ENCODE measurements at places on chromosomes 11 and 22.
A peak's percentile ranks its signal among the peaks of the same experiment; 100 is the strongest.

DNA sequence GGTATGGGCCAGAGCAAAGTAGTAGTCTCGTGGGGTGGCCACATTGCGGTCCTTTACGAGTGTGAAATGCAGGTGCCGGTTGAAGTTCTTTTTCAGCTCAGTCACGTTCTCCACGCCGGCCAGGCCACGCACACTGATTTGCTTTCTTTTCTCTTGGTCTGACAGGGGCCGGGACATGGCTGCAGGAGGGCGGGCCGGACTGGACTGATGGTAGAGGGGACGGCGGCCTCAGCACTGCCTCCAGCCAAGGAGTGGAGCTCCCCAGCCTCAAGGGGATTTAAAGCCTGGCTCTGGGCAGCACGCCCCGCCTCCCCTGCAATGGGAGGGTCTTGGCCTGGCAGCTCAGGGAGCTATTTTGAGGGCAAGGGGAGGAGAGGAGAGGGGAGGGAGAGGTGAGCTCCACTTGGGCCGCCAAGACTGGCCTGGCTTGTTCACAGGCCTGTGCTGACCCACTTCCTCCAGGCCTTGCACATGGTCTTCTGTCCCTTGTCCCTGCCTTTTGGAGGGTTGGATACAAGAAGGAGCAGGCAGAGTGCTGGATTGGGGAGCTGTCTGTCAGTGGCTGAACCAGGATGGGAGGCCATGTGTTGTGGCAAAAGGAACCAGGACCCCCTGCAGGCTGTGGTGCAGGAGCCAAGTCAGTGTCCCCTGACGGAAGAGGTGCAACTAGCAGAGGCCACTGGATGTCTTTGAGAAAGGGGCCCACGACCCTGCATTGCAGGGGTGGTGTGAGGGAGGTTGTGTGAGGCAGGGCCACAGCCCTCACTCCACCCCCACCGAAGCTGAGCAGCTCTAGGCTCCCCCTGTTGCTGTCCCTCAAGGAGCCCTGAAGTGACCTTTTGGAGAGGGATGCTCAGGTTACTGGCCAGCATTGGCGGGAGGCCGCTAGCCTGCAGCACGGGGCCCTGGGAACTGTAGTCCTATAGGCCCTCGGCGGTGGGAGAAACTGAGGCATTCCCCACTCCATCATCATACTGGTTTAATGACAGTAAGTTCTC, at the start of gene PYGM:
TSS of gene PYGM (minus strand) at position 253 of the 998 bp plus-strand sequence. CDS start at position 177, 76 bp downstream.
- no peak for DNase-seq

- no peak for DNase-seq
Observed at GRCh38 chr11:103779054-103779453, 257.4 kb upstream of the DDI1 start.

- no peak for DNase-seq
Observed at GRCh38 chr11:10862446-10862845, 4.6 kb upstream of the ZBED5 start.

DNA sequence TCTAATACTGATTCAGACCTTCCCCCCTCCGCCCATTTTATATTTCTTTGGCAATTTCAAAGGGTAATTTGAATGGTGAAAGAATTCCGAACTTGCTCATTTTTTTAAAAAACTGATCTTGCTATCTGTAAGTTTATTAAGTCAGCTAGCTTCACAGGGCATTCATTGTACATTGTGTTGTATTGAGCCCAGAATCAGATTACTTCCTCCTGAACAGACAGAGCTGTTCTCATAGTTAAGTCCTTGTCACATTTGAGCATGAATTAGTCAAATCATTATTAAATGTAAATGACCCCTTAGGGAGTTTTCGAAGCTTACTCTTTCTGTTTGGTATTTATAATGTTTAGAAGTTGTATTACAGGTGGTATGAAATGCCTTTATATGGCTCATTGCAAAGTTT, 34.4 kb downstream of the CYP2R1 start:
- peak; percentile 20 for DNase-seq
